Right lobe of liver (tissue), 6 donors: ENCODE measurements at places on chromosomes 6 and 20. TPM values are rescaled to one million over a fixed set of nuclear protein-coding genes. Genes with fewer than 3 reads are reported as not detected.

DNA sequence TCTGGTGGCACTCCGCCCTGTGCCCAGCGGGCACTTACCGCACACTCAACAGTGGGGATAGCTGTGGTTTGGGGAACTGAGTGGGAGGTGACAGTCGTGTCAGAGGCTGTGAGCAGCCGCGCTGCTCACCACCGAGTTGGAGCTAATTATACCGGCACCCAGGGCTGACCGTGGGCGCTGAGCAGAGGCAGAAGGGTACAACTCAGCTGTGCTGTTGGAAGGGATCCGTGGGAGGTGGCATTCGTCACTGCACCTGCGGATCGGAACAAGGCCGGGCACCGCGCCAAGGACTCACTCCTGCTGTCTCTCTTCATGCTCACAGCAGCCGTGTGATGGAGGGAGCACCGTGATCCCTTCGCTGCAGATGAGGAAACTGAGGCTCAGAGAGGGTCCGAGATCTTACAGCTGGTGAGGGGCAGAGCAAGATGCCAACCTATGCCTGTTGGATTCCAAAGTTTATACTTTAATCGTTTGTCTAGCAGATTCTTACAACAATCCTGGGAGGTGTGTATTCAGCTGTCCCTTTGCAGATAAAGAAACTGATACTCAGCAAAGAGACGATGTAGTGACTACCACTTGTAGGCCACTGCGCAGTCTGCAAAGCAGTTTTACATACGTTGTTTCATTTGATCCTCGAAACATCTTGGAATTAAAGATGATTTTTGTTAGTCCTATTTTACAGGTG is 713 bp upstream of the ELMO2 start:
- no peaks in the 10 kb centered on the region for H3K4me1 ChIP-seq
- no peaks in the 10 kb centered on the region for H3K36me3 ChIP-seq
- peak; percentile 90 for DNase-seq
- peak overlapping the region; percentile 38 for H3K27ac ChIP-seq

DNA sequence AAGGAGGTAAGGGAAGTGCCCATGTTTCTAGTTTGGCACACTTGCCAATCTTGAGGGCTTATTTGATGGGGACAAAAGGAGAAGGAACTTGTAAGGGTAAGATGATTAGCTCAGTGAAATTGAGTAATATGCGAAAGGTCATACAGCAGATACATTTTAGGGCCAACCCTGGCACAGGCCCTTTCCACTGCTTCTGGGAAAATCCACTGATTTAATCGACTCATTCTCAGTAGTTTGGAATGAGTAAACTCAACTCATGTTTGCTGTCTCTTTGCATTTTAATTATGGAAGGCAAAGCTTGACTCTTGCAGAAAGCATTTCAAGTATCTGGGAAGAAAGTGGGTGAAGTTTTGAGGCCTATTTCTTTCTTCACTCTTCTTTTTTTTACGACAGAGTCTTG is 20.0 kb downstream of the PHF20 start:
- H3K27me3 ChIP-seq, result no peaks in the 10 kb centered on the region
- H3K4me1 ChIP-seq, result no peaks in the 10 kb centered on the region
- no peak for DNase-seq
- no peak overlapping the region for H3K27ac ChIP-seq

- H3K4me1 ChIP-seq, result no peaks in the 10 kb centered on the region
- no peak overlapping the region for H3K4me3 ChIP-seq
- DNase-seq, result no peak
- no peaks in the 10 kb centered on the region for H3K36me3 ChIP-seq
- H3K27me3 ChIP-seq, result no peaks in the 10 kb centered on the region
- H3K27ac ChIP-seq, result no peak overlapping the region
Observed at GRCh38 chr6:95120984-95121383, 456.4 kb upstream of the MANEA start.

- H3K27ac ChIP-seq, result no peak overlapping the region
- H3K27me3 ChIP-seq, result no peaks in the 10 kb centered on the region
- H3K36me3 ChIP-seq, result no peaks in the 10 kb centered on the region
- H3K4me1 ChIP-seq, result no peaks in the 10 kb centered on the region
Observed at GRCh38 chr6:20978151-20978614, 443.9 kb downstream of the CDKAL1 start.

GRCh38 chr6:11705069-11705468 is 73.5 kb downstream of the ADTRP start:
- H3K4me1 ChIP-seq, result no peaks in the 10 kb centered on the region
- H3K27me3 ChIP-seq, result no peaks in the 10 kb centered on the region
- no peak for DNase-seq
- no peaks in the 10 kb centered on the region for H3K36me3 ChIP-seq

DNA sequence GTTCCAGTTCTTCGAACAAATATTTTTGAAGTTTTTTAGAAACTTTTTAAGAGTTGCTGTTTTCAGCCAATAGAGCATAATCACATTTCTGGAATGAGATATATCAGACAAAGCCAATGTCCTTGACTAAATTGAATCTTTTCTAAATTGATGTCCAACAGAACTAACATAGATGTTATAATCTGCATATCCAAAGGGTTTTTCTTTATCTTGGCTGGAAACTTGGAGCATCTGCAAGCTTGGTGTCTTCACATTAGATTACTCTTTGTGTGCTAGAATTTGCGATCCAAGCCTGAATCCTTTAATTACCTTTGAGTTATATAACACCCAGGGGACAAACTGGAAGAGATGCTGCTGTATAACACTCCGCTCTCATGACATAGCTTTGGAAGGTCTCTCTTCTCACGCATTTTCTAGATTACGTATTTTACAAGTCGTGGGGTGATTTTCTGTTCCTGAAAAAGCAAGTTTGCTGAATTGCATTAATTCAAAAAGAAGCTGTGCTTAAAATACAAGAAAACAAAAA is 64.4 kb upstream of the FUCA2 start:
- no peak for DNase-seq
- no peak overlapping the region for H3K27ac ChIP-seq
- H3K27me3 ChIP-seq, result no peaks in the 10 kb centered on the region

DNA sequence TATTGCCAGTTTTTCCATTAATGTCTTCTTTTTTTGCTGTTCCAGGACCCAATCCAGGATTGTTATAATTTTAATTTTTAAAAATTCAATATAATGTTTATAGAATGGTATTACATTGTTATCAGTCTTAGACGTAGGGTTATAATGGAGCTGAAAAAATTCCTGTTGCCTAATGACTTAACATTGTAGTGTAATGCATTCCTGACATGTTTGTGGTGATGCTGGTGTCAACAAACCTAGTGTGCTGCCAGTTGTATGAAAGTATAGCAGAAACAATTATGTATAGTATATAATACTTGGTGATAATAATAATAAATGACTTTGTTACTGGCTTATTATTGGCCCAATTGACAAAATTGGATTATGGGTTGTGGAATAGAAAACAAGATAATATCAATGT is 30.4 kb downstream of the KIZ start:
- H3K36me3 ChIP-seq, result no peaks in the 10 kb centered on the region
- H3K4me1 ChIP-seq, result no peaks in the 10 kb centered on the region

DNA sequence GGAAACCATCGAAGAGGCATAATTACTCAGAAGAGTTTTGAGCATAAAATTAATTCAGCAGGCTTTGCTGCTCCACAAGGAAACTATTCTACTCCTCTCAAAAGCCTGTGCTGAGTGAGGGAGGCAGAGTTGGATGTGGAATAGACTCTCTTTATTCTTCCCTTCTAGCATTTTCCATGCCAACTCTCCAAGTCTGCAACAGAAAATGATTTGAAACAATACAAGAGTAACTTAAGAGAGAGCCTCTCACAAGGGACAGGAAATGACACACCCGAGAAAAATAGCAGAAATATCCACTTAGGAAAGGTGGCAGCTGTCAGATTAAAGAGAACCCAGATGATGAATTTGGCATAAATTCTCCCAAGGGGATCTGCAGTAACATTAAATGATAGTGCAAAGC is 26.3 kb upstream of the LAMP5 start:
- DNase-seq, result no peak
- H3K27me3 ChIP-seq, result peaks cover 4% of the 10 kb centered on the region
- H3K27ac ChIP-seq, result no peak overlapping the region
- no peak overlapping the region for H3K4me3 ChIP-seq

GRCh38 chr6:43578748-43579147 is 2.8 kb downstream of the POLH start:
- H3K4me3 ChIP-seq, result no peak overlapping the region
- H3K27ac ChIP-seq, result no peak overlapping the region
- no peaks in the 10 kb centered on the region for H3K36me3 ChIP-seq
- no peaks in the 10 kb centered on the region for H3K4me1 ChIP-seq

GRCh38 chr20:24789877-24790276 is 159.2 kb upstream of the CST7 start:
- H3K27me3 ChIP-seq, result no peaks in the 10 kb centered on the region
- no peaks in the 10 kb centered on the region for H3K36me3 ChIP-seq
- H3K27ac ChIP-seq, result no peak overlapping the region
- no peak for DNase-seq
- no peak overlapping the region for H3K4me3 ChIP-seq

APCDD1L gene
- total RNA-seq, result not detected
